ENCODE measurements at places on chromosomes 16 and 17. TPM values are rescaled to one million over a fixed set of nuclear protein-coding genes. Genes with fewer than 3 reads are reported as not detected.

The MYH13 gene
- not detected for total RNA-seq

The WNK4 gene
- total RNA-seq, result 0.43 TPM

The KRT33A gene
- not detected for total RNA-seq

GRCh38 chr16:20937736-20938135, 37.2 kb downstream of the LYRM1 start:
- no peaks in the 10 kb centered on the region for H3K36me3 ChIP-seq
- H3K4me1 ChIP-seq, result peaks cover 15% of the 10 kb centered on the region
- no peak for DNase-seq
- no peak overlapping the region for H3K27ac ChIP-seq
- H3K4me3 ChIP-seq, result no peak overlapping the region

- no peaks in the 10 kb centered on the region for H3K36me3 ChIP-seq
- H3K27me3 ChIP-seq, result no peaks in the 10 kb centered on the region
- no peak overlapping the region for H3K4me3 ChIP-seq
- no peak overlapping the region for H3K27ac ChIP-seq
- DNase-seq, result no peak
- H3K4me1 ChIP-seq, result no peaks in the 10 kb centered on the region
Measured at GRCh38 chr17:5976251-5976650, 93.9 kb upstream of the WSCD1 start.

GRCh38 chr17:51846566-51846965, 311.9 kb downstream of the CA10 start:
- H3K27me3 ChIP-seq, result peaks cover 2% of the 10 kb centered on the region
- no peaks in the 10 kb centered on the region for H3K36me3 ChIP-seq
- H3K4me1 ChIP-seq, result no peaks in the 10 kb centered on the region
- no peak for DNase-seq

DNA sequence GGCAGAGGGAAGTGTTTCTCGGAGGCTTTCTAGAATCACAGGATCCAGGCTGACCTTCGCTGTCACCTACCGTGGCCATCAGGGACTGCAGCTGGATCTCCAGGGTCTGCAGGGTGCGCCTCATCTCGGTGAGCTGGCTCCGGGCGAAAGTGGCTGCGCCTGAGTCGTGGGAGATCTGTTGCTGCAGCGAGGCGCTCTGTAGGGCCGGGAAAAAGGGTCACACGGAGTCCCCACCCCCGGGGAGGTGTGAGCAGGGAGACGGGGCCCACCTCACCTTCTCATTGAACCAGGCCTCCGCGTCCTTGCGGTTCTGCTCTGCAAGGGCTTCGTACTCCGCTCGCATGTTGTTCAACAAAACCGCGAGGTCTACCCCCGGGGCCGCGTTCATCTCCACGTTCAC, 2.9 kb downstream of the KRT28 start:
- H3K4me3 ChIP-seq, result no peak overlapping the region
- H3K4me1 ChIP-seq, result no peaks in the 10 kb centered on the region
- no peaks in the 10 kb centered on the region for H3K36me3 ChIP-seq

DNA sequence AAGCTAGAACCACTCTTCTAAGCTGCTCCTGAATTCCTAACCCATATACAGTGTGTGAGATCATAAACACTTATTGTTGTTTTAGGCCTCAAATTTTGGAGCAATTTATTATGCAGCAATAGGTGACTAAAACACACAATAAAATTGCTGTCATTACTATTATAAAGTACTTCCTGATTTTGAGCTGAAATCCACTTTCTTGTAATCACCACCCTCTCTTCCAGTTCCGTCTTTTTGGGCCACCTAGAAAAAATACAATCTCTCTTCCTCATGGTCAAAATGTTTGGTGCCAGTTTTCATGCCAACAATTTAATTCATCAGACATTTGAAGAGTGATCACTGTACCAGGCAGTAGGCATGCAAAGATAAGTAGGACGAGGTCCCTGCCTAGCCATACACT, 43.3 kb upstream of the NF1 start:
- H3K4me3 ChIP-seq, result no peak overlapping the region
- H3K27ac ChIP-seq, result no peak overlapping the region
- H3K36me3 ChIP-seq, result peaks cover 2% of the 10 kb centered on the region
- peaks cover 8% of the 10 kb centered on the region for H3K27me3 ChIP-seq

All from activated naive CD8-positive, alpha-beta T cell treated with anti-CD3 and anti-CD28 coated beads, Interleukin-2, amount 10 ng/mL, durations not matched to agents 7 days and 5 days (primary cell).